Left ventricle myocardium superior (tissue), 1 donor: ENCODE measurements at places on chromosomes 5 and 9. TPM values are rescaled to one million over a fixed set of nuclear protein-coding genes. Genes with fewer than 3 reads are reported as not detected.

Gene LRRC26
- total RNA-seq: not detected

Gene LIFR
- total RNA-seq: 61.1 TPM

DNA sequence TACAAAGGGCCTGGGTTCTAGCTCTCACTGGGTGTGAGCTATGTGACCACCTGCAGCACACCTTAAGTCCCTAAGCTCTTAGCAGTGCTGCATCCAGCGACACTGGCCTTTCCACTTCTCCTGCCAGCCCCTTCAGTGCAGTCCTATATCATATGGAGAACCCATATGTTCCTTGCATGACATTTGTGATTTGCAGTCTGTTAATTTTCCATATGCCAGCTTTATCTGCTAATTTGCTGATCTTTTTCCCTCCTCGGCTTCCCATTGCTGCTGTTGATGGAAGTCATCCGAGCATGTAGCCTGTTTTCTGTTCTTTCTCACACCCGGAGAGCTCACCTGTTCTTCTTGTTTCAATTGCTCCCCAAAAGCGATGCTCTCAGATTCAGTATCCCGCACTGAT is 23.2 kb downstream of the PRDM6 start:
- DNase-seq: no peak

Gene SLC25A48
- total RNA-seq: 0.40 TPM

DNA sequence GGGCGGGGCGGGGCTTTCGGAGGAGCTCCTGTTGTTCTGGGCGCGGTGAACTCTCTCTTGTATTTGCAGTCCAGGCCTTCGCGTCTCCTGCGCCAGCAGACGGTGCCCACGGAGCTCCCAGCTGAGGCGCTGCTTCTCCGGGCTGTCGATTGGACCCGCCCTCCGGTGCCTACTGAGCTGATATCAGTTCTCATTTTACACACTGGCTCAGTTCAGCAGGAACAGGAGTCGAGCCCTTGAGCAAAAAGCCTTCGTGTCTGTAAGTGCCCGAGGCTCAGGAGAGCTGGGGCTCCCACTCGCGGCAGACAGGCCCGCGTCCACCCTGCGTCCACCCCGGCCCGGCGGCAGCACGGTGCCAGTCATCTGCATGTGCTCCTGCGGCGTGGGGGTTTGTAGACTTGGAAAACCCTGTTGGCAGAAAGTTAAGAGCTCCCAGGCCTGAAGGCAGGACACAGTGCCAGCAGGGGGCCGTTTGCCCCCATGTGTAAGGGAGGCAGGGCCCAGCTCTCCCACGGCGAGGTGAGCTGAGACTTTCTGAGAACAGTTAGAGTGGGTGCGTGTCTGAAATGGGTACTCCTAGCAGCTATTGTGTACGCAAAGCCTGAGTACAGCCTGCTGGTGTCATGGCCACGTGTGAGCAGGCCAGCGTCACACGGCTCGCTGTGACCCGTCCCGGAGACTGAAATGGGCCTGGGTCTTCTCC is 231.5 kb downstream of the FANCC start:
- peak; percentile 69 for DNase-seq

- DNase-seq: no peak
Measured at GRCh38 chr5:126508962-126509279, 85.7 kb downstream of the GRAMD2B start.

DNA sequence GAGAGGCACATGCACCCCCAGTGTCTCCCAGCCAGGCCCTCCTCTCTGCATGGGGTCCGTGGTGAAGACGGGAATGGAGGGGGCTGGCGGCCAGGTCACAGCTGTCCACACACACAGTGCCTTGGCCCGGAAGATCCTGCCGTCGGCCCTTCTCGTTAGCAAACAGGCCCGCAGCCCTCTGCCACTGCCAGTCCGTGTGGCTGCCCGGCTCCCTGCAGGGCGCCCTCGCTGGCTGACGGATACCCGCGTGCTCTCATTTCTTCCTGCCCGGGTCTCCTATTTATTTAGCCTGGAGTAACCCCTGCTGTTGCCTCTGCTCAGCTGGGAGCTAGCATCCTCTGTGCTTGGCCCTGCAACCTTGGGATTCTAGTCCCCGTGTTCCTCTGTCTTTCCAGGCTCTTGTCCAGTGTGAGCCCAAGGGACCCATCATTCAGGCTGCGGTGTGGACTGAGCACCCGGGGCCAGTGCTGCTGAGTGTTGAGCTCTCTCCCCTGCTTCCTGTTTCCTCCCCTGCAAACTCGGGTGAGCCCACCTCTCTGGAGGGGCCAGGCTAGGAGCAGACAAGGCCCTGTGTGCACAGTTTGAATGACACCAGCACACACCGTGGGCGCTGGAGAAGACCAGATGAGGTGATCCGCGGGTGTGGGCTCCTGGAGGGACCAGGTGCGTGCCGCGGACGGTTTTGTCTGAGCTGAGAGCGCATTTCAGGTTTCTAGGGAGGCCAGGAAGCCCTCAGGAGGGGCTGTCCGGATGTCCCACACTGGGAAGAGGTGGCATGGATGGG is 14.6 kb upstream of the RNU6ATAC start:
- peak; percentile 60 for DNase-seq

GRCh38 chr9:136691316-136692184 is 4.3 kb upstream of the AGPAT2 start:
- DNase-seq: no peak

DNA sequence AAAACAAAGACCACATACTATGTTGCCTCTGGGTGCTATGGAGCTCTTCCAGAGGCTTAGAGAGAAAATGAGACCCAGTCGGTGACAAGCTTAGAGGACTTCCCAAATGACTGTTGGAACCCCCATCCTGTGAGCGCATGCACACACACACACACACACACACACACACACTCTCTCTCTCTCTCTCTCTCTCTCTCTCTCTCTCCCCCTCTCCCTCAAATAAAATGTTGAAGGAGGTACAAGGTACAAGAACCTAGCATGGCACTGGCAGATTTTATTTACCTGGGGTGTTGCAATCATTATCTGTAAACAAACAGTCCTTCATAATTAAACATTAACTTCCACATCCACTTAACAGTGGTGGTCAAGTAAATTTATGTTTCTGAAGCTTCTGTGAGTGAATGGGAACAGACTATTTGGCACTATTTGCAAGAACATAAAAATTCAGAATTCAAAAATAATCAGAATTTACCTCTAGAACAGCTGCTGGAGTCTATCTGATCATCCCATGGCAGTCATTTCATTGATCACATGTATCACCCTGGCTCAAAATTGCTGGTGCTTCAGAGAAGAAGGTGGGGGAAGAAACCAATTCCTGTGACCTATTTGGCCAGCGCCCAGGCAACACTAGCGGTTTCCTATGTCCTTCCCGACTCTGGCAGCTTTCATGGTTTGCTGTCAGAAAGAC is 24.9 kb downstream of the TRPM3 start:
- DNase-seq: no peak

Gene ECPAS
- 120 TPM for total RNA-seq

DNA sequence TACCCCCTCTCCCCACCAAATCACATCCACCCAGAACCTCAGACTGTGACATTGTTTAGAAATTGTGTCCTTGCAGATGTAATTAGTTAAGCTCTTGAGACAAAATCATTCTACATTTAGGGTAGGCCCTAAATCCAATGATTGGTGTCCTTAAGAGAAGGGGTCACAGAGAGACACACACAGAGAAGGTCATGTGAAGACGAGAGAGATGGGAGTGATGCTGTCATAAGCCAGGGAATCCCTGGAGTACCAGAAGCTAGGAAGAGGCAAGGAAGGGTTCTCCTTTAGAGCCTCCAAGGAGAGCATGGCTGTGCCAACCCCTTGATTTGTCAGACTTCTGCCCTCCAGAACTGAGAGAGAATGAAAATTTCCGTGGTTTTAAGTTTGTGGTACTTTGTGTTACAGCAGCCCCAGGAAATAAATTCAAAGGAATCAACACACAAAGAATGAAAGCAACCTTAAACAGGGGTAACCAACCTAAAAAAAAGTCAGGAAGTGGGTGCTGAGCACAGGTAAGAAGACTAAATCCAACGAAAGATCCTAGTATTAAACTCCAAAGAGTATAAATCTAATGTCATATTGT is 33.6 kb downstream of the TIMD4 start:
- DNase-seq: no peak
